NCI-H2029 treated with DMSO at 0.1 percent for 48 hours (cell line): ENCODE measurements at places on chromosomes 16 and 17.

- no peak for DNase-seq
Measured at GRCh38 chr16:28821874-28822519, 802 bp upstream of the ATXN2L start.

- no peak for DNase-seq
Measured at GRCh38 chr17:2959371-2960130, 103.9 kb downstream of the OR1D5 start.

GRCh38 chr16:72264771-72265170 lies 92.8 kb upstream of the PMFBP1 start:
- no peak for DNase-seq

GRCh38 chr17:75539967-75540729 lies 14.7 kb downstream of the LLGL2 start:
- no peak for DNase-seq

- peak; percentile 58 for DNase-seq
Measured at GRCh38 chr17:17890773-17891759, 54.3 kb upstream of the SREBF1 start.

- DNase-seq = peak; percentile 54
Measured at GRCh38 chr16:66332634-66333610, 33.6 kb upstream of the CDH5 start.

DNA sequence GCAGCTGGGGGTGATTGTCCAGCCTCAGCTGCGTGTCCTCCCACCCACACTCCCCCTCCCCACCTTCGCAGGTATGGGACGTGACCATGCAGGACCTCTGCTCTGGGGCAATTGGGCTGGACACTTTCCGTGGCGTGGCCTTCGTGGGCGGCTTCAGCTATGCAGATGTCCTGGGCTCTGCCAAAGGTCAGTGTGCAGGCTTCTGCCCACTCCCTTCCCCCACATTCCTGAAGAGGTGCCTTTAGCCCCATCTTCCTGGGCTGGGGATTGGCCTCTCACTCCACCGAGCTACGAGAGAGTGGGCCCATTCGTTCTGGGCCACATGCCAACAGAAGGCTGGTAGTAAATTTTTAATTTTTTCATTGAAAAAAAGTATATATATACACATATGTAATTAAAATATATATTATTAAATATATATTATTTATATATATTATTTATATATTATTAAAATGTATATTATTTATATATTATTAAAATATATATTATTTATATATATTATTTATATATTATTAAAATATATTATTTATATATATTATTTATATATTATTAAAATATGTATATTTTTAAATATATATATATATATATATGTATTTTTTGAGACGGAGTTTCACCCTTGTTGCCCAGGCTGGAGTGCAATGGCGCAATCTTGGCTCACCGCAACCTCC lies 18.5 kb downstream of the PFAS start:
- no peak for DNase-seq

DNA sequence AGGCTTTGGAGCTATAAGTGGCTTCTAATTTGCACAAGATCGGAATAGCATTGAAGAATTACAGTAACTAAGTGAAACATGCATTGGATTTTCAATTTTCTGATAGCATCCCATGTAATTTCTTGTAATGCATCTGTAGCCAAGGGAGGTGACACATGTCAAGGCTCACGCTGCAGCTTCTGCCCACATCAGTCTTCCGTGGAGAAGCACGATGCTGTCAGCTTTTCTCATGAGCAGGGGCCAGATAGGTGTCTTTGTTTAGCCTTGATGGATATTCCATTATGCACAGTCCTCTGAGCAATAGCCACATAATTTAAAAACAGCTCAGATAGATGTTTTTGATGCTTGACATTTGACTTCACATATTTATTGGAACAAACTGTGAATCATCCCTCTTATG lies 1046.9 kb upstream of the EEF2KMT start:
- no peak for DNase-seq
